ENCODE measurements at places on chromosomes 3 and 15. TPM values are rescaled to one million over a fixed set of nuclear protein-coding genes. Genes with fewer than 3 reads are reported as not detected.

DNA sequence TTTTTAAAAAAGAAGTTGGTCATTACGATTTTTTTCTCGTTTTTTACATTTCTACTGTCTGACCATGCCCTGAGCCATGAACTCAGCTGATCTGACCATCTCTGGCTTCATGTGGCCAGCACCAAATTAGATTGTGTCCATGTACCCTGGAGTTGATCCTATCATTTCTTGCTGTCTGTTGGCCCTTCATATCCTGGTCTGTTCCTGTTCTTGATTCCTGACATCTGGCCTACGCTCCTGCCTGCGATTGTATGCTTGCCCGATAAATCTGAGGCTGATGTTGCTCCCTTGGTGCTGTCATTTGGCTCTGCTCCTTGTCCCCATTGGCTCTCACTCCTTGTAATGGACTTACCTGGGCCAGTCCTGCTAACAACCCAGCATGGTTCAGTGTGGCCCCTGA lies 89.8 kb upstream of the IGSF10 start:
- no peak for DNase-seq

DNA sequence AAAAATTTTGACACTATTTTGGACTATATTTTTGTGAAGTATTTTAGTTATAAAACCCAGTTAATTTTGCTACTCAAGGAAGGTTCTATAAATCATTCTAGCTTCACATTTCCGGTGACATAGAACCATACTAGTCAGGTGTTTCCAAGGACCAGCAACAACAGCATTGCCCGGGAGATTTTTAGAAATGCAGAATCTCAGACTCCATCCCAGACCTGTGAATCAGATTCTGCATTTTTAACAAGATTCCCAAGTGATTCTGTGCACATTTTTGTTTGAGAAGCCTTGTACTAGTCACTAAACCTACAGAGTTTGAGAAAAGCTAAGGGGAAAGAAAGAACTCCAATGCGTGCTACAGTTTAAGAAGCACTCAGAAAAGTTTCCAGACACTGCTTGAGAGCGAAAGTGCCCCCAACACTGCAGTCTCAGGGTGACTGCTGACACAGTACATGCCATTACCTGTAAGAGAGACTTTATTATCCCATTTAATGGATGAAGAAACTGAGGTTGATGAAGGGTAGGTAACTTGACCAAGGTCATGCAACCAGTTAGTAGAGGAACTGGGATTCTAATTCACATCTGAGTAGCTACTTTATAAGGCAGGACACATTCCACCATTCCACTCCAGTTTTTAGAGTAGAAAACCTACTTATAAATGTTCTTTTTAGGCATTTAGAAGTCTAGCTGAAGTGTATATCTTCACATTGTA lies 49.7 kb upstream of the USP3 start:
- no peak for DNase-seq

GRCh38 chr15:98506172-98506571 lies 142.2 kb upstream of the IGF1R start:
- DNase-seq = no peak

DNA sequence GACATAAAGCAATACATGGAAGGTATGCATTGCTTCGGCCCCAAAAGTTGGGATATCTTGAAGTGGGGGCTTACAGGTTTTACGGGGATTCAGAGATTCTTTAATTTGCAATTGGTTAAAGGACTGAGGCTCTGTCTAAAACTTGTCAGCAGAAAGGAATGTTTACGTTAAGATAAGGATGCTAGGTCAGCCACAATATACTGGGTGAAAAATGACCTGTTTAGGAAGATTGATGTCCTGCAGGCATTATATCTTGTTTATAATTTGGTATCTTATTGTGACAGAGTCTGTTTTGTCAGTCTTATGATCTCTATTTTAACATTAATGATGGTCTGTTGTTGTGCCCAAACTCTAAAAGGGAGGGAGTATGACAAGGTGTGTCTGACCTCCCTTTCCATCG lies 15.3 kb upstream of the CCNDBP1 start:
- DNase-seq = no peak

GRCh38 chr3:11377719-11378118 lies 105.5 kb downstream of the ATG7 start:
- no peak for DNase-seq

- no peak for DNase-seq
These were observed 104.4 kb downstream of the LMLN start for GRCh38 chr3:198064420-198064819.

DNA sequence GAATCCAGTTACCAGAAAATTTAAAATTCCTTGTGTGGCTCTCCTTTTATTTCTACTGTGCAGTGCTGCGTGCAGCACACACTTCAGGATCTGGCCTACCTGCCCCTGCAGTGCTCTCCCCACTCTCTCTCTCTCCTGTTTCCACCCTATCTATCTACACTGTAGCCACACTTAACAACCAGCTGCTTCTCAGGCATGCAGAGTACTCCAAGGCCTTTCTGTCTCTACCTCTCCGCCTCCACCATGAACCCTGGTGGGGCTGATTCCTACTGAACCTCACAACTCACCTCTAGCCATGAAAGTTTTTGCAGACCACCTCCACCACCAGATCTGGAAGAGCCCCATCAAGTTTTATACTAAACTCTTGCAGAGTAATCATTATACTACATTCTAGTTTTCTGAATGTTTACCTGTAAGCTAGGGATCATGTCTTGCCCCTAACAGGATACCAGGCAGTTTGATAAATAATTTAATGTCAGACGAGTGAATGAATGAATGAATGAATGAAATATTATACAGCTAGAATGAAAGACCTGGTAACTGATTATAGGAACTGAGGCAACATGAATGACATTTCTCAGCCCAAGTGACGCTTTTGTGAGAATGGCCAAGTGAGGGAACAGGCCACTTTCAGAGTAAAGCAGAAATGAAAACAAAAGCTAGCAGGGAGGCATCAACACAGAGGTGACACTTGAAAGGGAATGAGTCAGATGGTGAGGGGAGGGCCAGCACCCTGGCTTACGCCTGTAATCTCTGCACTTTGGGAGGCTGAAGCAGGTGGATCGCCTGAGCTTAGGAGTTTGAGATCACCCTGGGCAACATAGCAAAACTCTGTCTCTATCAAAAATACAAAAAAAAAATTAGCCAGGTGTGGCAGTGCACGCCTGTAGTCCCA lies 363.5 kb downstream of the FOXP1 start:
- DNase-seq = no peak

Gene SHF
- total RNA-seq = 35.4 TPM

Gene ITIH1
- total RNA-seq = not detected

- no peak for DNase-seq
These were observed 81.6 kb downstream of the PPCDC start for GRCh38 chr15:75104804-75105557.

Gene ADAMTS17
- not detected for total RNA-seq

Gene SPATA12
- 3.9 TPM for total RNA-seq

DNA sequence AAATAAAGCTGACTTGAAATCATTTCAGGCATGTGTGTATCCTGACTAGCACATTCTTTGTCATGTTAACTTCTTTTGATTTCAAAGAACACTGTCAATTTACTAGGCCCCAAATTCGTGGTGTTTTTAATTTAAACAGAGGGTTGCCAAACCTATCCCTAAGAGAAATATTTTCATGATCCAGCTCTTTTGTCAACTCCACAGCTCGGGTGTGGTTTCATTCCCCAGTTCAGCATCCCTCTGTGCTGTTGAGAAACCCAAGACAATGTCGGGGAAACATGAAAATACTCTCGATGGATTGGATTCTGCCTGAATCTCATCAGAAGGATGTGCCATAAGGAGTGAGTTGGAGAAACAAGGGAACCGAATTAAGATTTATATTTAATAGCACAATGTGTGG lies 84.4 kb upstream of the PHLDB2 start:
- no peak for DNase-seq

DNA sequence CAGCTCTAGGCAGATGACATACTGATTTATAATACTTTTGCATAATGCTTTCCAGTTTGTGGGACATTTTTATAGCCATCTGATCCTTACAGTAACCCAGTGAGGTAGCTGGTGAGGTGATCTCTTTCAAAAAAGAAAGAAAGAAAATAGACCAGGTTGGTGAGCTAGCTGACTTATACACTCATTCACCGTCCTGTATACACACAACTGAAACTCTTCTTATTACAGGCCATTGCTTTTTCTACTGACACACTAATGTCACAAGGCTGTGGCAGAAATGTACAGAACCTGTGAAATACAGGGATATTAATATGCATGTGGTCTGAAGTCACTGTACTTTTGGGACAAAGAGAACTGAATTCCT lies 150.2 kb upstream of the BHLHE40 start:
- no peak for DNase-seq

DNA sequence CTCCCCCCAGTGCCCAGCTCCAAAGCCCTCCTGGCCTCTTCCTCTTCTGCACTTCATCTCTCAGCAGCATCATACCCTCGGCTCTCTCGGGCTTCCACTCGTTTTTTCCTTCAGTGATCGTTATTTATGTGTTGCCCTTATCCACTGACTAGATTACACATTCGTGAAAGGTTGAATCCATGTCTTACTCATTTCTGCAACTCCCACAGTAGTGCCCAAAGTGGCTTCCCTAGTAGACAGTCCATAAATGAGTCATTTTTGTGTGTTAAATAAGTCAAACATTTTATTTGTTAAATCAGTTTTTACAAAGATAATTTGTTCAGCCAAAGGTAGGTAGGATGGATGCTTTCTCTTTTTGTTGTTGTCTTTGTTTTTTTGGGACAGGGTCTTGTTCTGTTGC lies 87.4 kb downstream of the CRTC3 start:
- no peak for DNase-seq

DNA sequence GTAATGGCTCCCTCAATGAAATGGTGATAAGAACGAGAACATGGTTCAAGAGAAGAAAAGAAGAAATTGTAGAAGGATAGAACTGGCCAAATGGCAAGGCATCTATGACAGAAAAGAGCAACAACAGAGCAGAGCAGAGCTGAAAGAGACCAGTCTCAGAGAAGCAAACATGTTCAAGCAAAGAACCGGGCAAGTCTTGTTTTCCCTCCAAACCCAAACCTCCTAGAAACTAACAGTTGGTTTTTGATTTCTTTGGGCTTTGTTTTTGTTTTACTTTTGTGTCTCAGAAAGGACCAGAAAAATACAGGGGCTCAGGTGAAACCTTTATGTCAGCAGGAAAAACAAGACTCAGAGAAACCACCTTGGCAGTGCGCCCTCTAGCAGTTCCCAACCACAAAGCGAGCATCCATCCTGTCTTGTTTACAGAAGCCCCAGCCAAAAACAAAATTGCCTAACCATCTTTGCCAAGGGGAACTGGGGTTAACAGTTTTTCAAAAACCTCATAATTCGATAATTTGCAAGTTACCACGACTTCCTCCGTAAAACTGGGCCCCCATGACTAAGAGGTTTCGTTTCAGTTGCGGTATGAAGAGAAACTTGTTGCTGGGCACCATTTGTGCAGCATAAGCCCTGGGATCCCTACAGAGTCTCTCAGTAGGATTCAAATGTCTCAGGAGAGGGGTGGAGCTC lies 159.2 kb upstream of the SLC24A5 start:
- DNase-seq = no peak

- no peak for DNase-seq
These were observed 1219.2 kb downstream of the ZPLD1 start for GRCh38 chr3:103653996-103654395.

- no peak for DNase-seq
These were observed 28.6 kb downstream of the EPHB1 start for GRCh38 chr3:134823679-134824078.

DNA sequence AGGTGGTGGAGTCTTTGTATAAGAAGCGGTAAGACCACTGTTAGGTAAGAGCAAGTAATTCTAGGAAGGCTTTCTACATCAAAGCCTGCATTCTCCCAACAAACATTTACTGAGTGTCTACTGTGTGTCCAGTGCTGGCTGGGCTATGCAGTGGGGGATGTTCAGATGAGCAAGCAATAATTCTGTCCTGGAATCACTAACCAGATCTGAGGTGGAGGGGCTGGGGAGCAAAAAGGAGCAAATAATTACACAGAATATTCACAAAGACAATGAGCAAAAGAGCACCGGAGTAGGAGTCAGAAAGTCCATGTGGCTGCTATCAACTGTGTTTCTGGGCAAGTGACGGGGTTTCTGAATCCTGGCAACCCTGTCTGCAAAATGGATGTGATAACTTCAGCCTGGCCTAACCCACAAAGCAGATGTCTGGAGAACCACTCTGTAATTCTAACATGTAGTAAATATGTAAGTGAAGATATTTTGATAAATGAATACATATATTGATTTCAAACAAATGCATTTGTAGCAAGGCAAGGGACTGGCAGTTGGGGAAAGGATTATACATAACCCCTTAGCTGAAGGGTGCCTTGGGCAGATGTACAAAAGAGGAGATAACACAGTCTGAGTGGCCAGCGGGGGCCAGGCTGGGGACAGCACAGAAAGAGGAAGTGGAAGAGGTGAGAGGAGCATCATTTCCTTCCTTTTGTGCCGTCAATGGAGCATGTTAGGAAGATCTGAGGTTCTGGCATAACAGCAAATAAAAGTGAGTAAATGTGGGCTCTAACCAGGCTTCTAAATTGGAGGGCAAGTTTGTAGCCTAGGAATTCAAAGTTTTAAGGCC lies 28.8 kb downstream of the CYP8B1 start:
- DNase-seq = no peak

DNA sequence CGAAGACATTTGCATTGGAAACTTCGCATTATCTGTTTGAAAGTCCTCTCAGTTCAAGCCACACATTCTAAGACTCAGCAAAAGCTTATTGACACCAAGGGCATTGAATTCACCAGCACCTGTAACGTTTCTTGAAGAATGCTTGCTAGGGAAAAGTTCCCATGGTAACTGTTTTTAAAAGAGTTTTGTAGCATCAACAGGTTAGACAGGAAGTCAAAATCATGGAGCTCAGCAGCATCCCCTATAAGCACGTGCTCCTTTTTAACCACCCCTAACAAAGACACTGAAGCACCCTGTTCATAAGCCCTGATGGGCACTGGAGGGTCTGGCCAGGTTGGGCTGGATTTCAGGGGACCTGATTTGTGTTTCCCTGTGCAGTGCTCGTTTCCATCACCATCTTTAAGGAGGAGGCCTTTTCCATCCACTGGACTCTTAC lies 229.7 kb upstream of the BHLHE40 start:
- no peak for DNase-seq

Gene ARPIN
- not detected for total RNA-seq

GRCh38 chr3:4083225-4084015 lies 219.7 kb upstream of the SETMAR start:
- no peak for DNase-seq

- no peak for DNase-seq
These were observed 3.9 kb downstream of the DNAH1 start for GRCh38 chr3:52319921-52320595.

Gene MME
- 196 TPM for total RNA-seq

DNA sequence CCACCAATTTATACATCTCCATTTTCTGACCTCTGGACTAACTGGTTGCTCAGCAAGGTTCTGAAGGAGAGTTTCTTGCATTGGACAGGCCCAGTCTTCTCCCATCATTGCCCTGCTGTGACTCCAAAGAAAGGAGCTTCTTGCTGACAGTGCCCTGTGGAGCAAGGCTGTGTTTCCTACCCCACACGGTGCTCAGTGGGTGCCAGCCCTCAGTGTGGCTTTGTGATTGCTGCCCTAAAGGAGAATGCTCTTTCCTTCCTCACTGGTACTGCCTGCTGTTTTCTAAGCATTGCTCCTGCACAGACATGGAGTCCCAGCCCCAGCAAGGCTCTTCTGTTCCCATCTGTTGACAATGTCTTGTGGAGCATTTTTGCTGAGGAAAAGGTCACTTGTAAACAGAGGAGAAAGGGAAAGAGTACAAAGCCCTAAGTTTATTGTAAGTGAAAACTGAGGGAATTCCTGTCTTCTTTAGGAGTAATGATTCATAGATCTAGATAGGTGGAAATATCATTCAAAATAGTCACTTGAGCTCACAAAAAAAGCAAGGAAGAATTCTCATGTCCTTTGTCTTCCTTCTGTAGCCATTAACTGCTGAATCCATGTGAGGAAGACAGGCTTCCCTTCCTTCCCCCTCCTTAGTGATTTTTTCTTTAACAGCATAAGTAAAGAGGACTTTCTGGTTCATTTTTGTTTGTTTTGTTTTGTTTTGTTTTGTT lies 62.9 kb downstream of the HMG20A start:
- no peak for DNase-seq

Measured in Karpas-422 (cell line).